AG04449 (cell line): ENCODE measurements at places on chromosomes 12 and 14.
A peak's percentile ranks its signal among the peaks of the same experiment; 100 is the strongest.

- no peak for DNase-seq
Measured at GRCh38 chr14:91417120-91417982, at the start of gene CCDC88C. Gene CCDC88C, minus strand, starts transcription at chr14:91417820. Its CDS starts 130 bp downstream, at chr14:91417690.

DNA sequence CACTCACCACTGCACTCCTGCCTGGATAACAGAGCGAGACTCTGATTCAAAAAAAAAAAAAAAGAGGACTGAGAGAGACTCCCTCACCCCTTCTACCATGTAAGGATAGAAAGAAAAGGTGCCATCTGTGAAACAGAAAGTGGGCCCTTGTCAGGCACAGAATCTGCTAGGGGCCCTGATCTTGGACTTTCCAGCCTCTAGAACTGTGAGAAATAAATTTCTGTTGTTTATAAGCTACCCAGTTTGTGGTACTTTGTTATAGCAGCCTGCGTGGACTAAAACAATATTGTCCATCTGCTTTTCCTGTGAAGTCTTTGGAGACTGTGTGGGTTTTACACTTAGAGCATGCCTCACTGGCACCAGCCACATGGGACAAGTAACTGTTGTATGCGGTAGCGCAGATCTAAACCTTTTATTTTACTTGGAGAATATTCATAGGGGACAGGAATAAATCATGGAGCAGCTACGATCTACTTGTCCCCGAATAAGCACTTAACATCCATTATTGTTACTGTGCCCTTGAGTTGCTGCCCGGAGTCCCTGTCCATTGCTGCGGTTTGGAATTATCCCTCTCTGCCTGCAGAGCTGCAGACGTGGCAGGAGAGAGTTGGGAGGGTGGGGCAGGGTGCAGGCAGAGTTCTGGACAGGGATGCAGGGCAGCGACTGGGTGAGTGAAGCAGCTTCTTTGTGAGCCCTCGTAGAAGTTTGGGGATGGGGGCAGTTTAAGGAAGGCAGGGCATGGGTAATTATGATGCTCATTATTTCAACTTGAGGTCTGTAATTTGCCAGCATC lies 52.4 kb upstream of the STON2 start:
- no peak for DNase-seq

- DNase-seq: no peak
Measured at GRCh38 chr12:6360578-6361490, 14.5 kb downstream of the SCNN1A start.

GRCh38 chr12:102910137-102910536 lies 6.9 kb downstream of the PAH start:
- no peak for DNase-seq

- DNase-seq: no peak
Measured at GRCh38 chr12:56143870-56144269, 8.5 kb upstream of the MYL6B start.

- no peak for DNase-seq
Measured at GRCh38 chr12:123905319-123905925, 67.2 kb downstream of the CCDC92 start.

DNA sequence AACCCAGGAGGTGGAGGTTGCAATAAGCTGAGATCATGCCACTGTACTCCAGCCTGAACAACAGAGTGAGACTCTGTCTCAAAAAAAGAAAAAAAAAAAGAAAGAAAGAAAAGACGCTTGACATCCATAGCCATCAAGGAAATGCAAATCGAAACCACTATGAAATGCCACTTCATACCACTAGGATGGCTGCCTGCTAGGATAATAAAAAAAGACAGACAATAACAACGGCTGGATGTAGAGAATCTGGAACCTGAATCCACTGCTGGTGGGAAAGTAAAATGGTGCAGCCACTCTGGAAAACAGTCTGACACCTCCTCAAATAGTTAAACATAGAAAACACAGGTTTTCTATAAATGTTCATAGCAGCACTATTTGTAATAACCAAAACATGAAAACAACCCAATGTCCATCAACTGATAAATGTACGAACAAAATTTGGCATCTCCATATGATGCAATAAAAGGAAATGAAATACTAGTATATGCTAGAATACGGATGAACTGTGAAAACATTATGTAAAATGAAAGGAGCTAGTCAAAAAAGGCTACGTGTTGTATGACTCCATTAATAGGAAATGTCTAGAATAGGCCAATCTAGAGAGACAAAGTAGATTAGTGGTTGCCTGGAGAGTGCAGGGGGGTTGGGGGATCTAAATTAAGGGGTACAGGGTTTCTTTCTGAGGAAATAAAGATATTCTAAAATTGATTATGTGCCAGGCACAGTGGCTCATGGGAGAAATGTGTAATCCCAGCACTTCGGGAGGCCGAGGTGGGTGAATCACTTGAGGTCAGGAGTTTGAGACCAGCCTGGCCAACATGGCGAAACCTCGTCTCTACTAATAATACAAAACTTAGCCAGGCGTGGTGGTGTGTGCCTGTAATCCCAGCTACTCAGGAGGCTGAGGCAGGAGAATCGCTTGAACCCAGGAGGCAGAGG lies 9.7 kb downstream of the WSB2 start:
- DNase-seq: no peak

DNA sequence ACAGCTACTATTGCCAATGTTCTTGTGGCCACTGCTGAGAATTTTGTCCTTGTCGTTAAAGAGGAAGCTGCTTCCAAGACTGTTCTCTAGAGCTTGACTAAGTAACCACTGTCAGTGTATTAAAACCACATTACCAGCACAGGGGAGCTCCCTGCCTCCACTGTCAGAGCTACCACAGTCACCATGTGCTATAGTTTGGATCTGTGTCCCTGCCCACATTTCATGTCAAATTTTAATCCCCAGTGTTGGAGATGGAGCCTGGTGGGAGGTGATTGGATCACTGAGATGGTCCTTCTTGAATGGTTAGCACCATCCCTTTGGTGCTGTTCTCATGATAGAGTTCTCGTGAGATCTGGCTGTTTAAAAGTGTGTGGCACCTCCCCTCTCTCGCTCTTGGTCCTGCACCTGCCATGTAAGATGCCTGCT lies 23.2 kb upstream of the RAP1B start:
- DNase-seq: no peak

GRCh38 chr14:75979071-75979571 lies 2.7 kb downstream of the TGFB3 start:
- DNase-seq: no peak

GRCh38 chr12:24591715-24592440 lies 357.0 kb downstream of the BCAT1 start:
- no peak for DNase-seq

GRCh38 chr14:100137173-100137572 lies 22.3 kb downstream of the DEGS2 start:
- DNase-seq: no peak

DNA sequence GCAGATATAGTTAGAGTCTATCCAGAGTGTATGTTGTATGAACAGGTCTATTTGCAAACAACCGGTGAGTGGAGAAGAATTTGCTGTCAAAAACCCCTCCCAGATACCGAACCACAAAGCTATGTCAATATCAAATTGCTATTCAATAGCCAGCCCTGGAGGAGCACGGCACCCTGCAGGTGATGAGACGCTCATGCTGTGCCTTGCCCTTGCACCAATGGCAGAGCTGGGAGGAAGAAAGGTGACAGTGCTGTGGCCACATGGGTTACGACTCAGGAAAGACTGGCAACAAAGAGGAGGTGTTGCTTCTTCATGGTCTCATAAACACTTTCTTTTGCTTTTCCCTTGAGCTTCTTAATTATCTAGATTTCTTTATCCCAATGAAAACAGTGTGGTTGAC lies 55.7 kb downstream of the PAX9 start:
- no peak for DNase-seq

DNA sequence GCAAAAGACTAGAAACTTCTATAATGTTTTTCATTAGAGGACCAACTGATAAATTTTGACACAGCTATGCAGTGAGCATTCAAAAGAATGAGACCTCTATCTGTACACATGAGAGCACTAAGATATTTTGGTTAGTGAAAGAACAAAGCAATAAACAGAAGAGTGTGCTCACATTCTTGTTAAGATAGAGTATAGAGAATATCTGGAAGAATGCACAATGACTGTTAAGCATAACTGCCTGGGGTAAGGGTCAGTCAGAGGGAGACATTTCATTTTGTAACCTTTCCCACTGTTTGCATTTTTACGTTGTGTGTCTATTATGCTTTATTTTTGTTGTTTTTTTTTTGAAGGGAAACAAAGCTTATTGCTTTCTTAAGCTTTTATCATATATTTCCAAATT lies 20.7 kb downstream of the KCNMB4 start:
- DNase-seq: no peak

GRCh38 chr14:71206766-71207371 lies 299.6 kb downstream of the PCNX1 start:
- DNase-seq: peak; percentile 55

GRCh38 chr12:70042675-70043074 lies 200.6 kb upstream of the CNOT2 start:
- DNase-seq: no peak

DNA sequence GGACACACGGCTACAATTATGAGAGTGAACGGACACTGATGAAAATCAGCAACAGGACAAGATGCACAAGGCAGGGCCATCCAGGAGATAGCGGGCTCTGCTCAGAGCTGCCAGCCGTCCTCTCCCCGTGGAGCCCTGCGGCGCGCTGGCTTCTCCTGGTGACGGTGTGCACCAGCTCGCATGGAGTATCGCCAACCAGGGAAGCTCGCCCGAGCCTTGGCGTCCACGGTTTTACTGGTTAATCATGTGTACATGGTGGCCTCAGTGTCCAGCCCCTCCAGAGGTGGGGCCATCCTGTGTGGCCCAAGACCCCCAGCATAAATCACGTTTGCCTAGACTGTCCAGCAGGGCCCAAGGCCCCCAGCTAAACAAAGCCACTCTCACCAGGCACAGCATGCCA lies 31.2 kb upstream of the DYNC1H1 start:
- DNase-seq: no peak

DNA sequence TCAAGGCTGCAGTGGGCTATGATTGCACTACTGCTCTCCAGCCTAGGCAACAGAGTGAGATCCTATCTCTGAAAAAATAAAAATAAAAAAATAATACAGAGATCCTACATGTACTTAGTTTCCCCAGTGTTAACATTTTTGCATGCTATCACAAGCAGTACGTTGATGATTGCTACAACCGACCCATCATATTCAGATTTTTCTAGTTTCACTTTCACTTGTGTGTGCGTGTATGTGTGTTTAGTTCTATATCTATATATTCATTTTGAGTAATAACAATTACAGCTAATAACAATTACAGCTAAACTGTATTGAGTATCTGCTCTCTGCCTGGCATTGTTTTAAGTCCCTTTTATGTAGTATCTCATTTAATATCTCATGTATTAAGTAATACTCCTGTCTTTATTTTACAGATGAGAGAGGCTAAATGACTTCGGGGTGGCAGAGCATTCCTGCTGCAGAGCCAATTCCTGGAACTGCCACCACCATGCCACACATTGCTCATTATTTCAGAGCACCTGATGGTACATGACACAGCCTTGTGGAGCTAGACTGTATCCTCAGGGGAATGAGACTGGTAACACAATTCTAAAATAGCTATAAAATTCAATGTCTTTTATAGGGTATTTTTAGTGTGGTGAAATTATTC lies 153.1 kb downstream of the BCAT1 start:
- DNase-seq: no peak

DNA sequence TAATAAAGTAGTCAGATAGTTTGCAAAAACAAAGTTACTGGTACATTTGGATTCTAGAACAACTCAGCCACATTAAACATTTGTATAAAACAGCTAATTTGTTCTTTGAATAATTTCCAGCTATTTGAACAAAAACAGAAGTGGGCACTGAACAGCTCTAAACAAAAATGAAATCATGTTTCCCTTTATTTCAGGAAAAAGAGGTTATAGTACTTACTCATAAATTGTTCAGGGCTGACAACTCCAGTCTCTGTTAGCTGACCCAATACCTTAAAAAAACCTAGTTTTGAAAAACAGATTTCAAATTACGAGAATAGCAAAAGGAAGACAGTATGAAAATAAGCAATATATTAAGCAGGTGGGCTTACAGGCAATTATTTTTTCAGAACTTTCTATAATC lies 8.2 kb downstream of the GNPNAT1 start:
- DNase-seq: no peak

DNA sequence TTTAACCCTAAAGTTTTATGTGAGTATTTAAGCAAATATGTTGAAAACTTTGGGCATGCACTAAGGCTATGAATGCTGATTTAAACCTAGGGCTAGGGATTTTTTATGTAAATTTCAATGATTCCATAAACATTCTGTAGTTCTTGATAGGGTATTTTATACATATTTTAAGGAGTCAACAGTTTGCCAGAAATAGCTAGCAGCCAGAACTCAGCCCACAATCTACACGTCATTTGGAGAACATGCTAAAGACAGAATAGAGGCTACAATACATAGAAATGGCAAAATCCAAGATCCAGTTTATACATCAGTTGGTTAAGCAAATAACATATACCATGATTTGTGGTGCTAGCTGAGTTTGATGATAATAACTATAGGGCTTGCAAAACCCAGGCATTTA lies 184.7 kb downstream of the TMEM117 start:
- no peak for DNase-seq

GRCh38 chr12:67773896-67774295 lies 125.4 kb downstream of the DYRK2 start:
- DNase-seq: no peak

- DNase-seq: no peak
Measured at GRCh38 chr12:91563011-91563765, 380.6 kb upstream of the DCN start.

DNA sequence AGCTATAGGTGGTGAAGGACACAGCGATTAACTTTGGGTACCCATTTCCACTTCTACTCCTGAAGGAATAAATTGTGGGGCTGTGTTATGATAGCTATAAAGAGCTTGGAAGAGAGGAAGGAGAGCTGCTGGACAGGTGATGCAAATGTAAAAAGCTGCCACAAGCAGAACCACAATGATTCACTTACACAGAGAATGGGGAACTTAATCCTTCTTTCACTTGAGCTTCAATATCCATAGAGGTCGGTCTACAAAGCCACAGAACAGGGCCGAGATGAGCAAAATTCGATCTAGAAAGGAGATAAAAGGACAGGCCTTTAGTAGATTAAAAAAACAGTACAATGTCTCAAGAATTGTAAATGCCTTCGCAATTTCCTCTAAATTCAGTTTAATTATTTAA lies 831.1 kb downstream of the LRFN5 start:
- no peak for DNase-seq

DNA sequence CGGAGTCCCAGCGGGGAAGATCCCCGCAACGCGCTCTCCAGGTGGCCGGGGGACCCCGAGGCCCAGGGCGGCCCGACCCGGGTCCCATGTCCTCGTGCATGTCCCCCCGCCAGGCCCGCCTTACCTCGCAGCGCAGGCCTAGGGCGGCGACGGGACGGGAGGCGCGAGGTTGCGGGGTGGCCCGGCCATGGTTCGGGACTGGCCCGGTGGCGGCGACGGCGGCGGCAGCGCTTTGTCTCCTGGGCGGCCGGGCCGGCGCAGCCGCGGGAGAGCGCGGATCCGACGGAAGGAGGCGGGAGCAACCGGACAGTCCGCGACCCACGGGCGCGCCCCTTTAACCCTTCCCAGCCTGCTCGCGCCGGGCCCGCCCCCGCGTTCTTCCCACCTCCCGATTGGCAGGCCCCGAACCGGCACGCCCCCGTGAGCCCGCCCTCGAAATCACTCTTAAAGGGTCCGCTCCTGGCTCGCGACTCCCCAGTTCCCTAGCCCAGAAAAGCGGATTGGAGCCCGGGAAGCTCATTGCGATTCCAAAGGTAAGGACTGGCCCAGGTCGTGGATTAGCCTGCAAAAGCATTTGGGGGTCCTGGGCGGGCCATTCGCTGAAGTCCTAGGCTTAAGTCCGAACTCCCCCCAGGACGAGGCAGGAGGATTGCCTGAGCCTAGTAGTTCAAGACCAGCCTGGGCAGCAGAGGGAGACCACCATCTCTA lies at the start of gene PHETA1:
TSS of gene PHETA1 (minus strand) at position 308 of the 708 bp plus-strand sequence. CDS start 5,668 bp downstream, outside the sequence.
- peak; percentile 17 for DNase-seq

- peak; percentile 89 for DNase-seq
Measured at GRCh38 chr12:65603438-65604351, 220.6 kb upstream of the HMGA2 start.
